ENCODE measurements at places on chromosomes 11 and 22.

DNA sequence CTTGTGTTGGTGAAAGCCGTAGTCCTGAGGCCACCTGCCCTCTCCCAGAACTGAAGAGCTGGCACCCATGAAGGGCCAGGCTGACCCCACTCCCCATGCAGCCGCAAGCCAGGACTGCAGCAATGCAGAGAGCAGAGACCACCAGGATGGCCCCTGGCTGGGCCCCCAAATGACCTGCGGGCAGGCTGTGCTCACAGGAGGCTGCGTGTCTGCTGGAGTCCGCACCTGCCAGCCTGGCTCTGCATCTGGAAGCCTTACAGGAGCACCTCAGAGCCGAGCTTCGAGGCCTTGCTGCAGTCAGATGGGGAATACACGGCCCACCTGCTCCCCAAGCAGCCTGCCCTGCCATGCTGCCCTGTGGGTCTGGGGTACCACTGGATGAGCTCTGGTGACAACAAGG lies 1336.8 kb downstream of the TBC1D22A start:
- no peak for DNase-seq

- DNase-seq = no peak
These were observed 82.2 kb upstream of the SUSD2 start for GRCh38 chr22:24099071-24099470.

DNA sequence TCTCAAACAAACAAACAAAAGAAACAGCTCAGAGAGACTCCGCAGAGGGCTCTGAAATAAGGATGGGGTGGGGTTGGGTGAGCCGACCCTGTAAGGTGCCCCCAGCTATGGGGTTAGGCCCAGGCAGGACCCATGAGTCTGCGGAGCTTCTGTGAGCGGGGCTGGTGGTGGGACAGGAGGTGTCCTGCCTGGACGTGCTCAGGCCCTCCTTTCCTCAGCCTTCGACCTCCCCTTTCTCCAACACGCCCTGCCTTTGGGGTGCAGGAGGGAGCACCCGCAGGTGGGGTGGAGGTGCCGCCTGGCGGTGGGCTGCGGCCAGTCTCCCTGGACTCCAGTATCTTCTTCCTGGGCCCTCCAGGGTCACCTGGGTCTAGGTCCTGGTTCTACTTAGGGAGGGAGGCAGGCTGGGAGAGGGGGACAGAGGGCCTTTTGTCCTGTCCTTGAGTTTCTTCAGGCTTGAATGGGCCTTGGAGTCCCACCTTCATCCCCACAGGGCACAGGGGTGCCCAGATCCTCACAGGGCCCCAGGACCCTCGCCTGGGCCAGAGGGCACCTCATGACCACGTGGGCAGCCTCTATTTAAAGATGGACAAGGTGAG lies 12.3 kb downstream of the PRR33 start:
- no peak for DNase-seq

DNA sequence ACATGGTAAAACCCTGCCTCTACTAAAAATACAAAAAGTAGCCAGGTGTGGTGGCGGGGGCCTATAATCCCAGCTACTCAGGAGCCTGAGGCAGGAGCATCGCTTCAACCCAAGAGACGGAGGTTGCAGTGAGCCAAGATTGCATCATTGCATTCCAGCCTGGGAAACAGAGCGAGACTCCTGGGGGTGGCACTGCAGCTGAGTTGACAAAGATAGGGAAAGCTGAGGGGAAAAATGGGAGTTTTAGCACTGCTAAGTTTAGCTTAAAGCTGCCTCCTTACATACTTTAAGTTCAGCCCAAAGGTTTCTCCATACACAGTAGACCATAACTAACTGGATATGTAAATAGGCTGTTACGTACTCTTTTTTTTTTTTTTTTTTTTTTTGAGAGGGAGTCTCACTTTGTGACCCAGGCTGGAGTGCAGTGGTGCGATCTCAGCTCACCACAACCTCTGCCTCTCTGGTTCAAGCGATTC lies 9.0 kb upstream of the USP28 start:
- no peak for DNase-seq

GRCh38 chr11:75028321-75028720 lies 39.6 kb downstream of the NEU3 start:
- no peak for DNase-seq

DNA sequence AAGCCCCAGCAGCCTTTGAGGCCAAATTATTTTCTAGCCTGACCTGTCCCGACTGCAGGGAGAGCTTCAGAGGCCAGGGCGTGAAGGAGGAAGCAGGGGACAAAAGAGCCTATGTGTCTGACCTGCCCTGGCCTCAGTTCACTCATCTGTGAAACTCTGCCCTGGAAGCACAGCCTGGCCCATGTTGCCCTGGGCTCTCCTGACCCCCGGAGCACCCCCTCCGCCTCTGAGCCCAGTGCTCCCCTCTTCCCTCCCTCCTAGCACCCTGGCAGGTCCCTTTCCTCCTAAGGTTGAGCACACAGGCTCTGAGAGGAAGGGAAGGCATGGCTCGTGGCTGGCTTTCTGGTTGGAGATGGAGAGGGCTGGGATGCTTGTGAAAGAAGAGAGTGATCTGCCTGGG lies 3.4 kb upstream of the A4GALT start:
- no peak for DNase-seq

- DNase-seq = no peak
These were observed 712 bp upstream of the SLC2A11 start for GRCh38 chr22:23856721-23857605.

- peak; percentile 53 for DNase-seq
These were observed 41.2 kb upstream of the KCNQ1OT1 start for GRCh38 chr11:2741006-2741376.

GRCh38 chr11:121996574-121996973 lies 119.4 kb downstream of the BLID start:
- DNase-seq = no peak

DNA sequence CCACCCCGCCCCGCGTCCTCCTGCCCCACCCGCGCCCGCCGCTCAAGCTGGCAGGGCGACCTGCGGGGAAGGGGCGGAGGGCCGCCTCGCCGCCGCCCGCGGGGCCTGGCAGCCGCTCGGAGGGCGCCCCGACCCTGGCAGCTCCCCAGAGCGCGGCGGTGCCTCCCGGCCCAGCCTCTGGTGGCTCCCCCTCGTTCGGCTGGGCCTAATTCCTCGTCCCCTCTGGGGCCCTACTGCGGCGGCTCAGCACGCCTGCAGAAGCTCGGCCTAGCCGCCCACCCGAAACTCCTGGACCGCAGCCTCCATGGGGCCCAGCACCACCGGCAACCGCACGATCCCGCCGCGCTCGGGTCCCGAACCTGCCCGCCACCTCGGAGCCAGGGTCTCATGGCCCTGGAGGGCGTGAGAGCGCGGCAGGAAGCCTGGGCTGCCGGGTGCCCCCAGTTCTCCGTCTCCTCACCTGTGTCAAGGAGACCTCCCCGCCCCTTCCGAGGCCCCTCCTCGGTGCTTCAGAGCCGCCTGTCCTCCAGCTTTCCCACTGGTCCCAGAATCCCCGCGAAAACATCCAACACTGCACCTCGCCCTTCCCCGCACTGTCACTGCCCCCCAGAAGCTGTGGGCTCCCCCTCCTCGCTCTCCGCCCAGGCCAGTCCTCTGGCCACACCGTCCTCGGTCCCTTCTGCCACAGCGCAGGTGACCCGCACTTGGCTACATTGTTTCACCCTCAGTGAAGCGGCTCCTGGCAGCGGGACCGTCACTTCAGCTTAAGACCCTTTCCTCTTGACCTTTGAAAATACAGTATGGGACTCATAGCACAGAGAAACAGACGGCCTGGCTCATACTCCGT lies 613 bp upstream of the GSC2 start:
- DNase-seq = no peak

DNA sequence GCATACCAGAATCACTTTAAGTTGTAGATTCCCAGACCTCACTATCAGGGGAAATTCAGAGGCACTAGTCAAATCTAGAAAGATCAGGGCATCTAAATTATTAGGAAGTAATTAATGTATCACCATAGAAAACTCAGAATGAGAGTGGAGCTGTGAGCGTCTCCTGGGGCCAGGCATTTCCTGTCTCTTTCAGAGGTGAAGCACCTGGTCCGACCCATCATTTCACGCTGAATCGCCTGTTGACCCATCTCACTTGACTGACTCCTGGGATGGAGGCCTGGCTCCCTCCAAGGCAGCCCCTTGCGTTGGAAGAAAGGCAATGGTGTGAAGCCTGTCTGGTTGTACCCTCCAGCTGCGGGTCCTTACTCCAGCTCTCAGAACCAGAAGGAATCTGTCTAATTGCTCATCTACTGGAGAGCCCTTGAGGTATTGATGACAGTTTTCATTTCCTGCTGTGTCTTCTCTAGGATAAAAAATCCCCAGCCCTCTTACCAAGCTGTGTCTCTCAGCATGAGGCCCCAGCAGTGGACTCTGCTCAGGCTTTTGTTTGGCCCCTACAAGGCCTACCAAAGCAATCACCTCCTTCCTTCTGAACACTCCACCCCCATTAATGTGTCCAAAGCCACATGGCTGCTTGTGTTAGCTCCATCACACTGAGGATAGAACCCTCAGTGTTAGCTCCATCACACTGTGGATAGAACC lies 93.2 kb upstream of the SYT13 start:
- DNase-seq = no peak

GRCh38 chr22:47444746-47445065 lies 682.3 kb downstream of the TBC1D22A start:
- no peak for DNase-seq
